ENCODE measurements at places on chromosomes 4 and X.

DNA sequence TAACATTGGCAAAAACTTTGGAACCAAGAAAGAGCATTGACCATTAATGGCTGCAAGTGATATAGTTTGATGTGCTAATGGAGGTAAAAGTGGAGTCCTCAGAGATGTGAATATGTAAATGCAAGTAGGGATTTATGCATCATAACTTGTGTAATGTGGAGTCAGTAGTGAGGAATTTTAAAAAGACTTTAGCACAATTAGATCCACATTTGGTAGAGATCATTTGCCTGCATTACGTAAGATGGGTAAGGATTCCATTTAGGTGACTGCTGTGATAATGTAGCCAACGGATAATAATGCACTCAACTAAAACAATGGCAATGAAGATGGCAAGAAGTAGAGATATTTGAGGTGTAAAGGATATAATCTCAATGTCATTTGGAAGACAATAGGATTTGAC is 1128.4 kb downstream of the ADGRL3 start:
- no peak for DNase-seq

DNA sequence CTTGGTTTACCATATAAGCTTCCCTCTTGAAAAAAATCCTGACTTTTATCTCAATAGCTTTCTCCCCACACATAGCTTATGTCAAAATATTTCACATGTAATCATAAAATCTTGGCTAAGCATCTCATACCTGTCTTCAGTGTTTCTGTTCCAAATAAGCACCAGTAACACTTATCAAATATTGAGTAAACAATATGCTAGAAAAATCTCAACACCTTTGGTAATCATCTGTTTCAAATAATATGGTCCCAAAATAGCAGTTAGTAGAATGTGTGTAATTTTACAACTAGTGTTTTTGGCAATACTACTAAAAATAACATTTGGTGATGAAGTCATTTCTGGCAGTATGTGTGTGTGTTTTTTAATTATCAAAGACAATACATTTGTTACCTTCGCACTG is 2138.2 kb downstream of the PCDH7 start:
- no peak for DNase-seq

DNA sequence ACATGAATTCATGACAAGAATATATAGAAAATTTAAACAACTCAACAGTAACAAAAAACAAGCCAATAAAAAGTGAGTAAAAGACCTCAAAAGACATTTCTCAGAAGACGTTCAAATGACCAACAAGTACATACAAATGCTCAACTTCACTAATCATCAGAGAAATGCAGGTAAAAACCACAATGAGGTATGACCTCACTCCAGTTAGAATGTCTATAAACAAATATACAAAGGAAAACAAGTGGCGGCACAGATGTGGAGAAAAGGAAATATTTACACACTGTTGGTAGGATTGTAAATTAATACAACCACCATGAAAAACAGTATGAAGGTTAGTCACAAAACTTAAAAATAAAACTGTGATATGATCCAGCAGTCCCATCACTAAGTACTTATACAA is 1033.1 kb downstream of the RAPGEF2 start:
- no peak for DNase-seq

GRCh38 chr4:85780664-85781063 is 305.7 kb downstream of the ARHGAP24 start:
- DNase-seq = no peak

GRCh38 chrX:150182161-150182560 is 181.0 kb upstream of the MAMLD1 start:
- no peak for DNase-seq

DNA sequence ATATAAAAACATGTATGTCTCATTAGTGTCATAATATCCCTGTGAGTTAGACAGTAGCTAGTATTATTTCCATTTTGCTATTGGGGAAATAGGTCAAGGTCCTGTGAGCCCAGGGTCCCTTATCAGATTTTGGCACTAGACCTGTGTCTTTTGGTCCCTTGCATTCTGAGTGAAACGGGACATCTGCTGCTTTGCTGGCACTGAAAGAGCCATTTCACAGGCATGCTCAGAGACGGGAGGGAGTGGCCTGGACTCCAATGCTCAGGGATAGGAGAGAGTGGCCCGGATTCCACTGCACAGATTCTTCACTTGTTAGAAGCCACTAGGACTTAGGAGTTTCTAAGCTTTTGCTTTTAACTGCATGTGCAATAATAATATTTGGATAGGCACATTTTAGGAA is 177.2 kb downstream of the TSPAN5 start:
- DNase-seq = no peak

DNA sequence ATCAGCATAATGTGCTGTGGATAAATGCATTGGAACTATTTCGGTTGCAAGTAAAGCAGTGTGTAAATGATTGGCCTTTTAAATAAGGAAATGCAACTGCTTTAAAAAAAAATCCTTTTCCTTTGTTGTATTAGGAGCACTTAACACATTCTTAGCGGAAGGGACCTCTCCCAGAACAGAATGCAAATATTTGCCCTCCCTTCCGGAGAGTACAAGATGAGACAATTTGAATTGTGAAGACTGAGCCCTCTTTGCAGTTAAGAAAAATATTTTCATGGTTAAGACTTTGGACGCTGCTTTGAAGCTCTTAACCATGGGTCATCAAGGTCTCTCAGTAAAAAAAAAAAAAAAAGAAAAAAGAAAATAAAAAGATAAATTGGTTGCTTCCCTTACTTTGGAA is 9.5 kb upstream of the NOX1 start:
- no peak for DNase-seq

DNA sequence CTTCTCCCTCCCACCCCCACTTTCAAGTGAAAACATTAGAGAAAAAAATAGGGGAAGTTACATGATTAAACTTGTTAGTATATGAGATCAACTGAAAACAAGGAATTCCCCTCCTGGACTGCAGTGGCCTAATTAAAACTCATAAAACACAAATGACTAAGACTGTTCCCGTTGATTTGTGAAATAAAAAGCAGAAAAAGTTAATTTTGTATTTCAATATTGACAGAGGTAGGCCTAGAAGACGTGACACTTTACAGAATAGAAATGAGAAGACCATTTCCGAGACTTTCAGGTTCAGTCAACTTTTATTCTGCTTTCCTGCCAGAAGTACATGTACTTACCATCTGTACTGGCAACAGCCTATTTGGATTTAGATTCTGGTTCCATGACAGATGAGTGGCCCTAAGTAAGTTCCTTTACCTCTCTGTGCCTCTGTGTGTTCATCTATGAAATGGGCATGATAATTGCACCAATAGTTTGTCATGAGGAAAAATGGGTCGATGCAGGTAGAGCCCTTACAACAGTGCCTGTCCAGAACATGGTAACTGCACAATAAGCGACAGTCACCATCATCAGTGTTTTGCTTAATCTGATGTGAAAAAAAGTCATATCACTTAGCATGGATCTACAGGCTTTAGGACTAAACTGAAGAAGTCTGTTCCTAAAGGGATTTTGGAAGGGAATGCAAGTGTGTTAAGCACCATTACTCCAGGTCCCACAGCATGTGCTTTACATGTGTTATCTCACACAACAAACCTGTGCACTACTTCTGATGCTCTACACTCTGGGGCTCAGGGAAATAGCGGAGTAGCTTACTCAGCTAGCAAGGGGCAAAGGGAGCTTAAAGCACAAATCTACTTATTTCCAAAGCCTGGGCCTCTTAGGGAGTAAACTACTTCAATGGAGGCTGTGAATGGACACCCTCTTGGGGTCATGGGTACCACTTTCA is 562.3 kb upstream of the DIPK2B start:
- peak; percentile 87 for DNase-seq

DNA sequence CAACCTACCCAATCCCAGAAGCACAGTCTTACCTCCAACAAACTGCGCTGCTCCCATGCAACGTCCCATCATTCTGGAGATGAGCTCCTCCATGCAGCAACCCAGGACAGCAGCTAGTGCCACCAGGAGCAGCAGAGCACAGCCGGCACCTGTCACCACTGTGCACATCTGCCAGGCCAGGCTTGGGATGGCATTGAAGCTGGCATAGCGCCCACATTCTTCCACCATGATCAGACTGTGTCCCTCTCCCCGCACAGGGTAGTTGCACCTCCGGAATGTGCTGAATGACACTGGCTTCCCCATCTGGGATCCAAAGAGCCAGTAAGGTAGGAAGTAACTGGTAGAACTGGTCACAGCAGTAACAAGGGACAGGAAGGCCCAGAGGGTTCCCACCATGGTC is 8.8 kb downstream of the LHFPL1 start:
- DNase-seq = no peak

DNA sequence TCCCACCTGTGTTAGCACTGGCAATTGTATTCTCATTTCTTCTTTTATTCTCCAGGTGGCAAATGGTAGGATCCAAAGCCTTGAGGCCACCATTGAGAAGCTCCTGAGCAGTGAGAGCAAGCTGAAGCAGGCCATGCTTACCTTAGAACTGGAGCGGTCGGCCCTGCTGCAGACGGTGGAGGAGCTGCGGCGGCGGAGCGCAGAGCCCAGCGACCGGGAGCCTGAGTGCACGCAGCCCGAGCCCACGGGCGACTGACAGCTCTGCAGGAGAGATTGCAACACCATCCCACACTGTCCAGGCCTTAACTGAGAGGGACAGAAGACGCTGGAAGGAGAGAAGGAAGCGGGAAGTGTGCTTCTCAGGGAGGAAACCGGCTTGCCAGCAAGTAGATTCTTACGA is 176.9 kb downstream of the PTTG2 start:
- no peak for DNase-seq

GRCh38 chr4:80192937-80193336 is 4.4 kb upstream of the PRDM8 start:
- no peak for DNase-seq

- DNase-seq = peak; percentile 27
Observed at GRCh38 chr4:168498251-168498650, 1.4 kb downstream of the PALLD start.

- DNase-seq = no peak
Observed at GRCh38 chr4:100189820-100190642, at the start of gene DDIT4L. TSS of gene DDIT4L (minus strand) at chr4:100190468. CDS start at chr4:100189983, 485 bp downstream.

- no peak for DNase-seq
Observed at GRCh38 chr4:60042941-60043340, 1157.2 kb upstream of the ADGRL3 start.

DNA sequence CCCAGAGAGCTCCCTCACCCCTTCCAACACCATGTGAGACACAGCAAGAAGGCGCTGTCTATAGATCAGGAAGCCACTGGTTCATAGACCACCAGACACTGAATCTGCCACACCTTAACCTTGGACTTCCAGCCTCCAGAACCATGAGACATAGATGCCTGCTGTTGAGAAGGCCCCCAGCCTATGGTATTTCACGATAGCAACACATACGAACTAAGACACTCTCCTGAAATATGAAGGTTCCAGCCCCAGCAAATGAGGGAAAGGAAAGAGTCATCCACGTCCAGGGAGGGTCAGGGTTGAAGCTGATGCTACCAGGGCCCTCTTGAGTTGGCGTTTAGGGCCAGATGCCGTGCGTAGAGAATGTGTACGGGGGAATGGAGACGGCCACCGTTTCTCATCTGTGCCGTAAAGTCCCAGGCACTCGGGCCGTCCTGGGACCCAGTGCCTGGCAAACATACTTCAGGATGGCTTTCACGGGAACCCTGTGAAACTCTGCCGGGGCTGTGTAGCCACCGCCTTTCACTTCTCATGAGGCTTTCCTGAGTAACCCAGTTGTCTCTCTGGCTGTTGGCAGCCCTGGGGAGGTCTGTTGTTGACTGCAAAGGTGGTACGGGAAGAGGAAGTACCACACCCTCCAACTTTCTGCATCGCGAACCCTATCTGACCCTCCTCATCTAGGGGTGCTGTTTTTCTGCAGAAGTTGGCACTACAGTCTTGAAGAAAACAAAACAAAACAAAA is 17.7 kb upstream of the P2RY8 start:
- no peak for DNase-seq
